ENCODE measurements at places on chromosomes 16 and 17.

- peak; percentile 38 for DNase-seq
Observed at GRCh38 chr16:88478889-88479792, 26.1 kb downstream of the ZFPM1 start.

DNA sequence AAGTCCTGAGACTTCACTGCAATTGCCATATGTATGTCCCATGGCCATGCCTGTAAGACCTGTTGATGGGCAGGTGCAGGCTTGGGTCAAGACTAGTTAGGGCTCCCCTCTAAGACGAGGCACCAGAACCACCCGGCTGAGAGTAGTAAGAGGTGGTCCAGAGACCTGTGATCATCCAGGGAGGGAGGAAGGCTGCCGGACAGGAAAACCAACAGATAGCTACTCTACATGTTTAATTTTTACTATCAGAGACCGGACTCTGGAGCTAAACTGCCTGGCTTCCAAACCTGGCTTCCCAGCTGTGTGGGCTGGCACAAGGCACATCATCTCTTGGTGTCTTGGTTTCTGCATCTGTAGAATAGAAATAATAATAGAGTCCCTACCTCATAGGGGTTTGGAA is 73.0 kb downstream of the ERCC4 start:
- DNase-seq, result no peak

- no peak for DNase-seq
Observed at GRCh38 chr17:80449194-80449929, 27.0 kb downstream of the NPTX1 start.

DNA sequence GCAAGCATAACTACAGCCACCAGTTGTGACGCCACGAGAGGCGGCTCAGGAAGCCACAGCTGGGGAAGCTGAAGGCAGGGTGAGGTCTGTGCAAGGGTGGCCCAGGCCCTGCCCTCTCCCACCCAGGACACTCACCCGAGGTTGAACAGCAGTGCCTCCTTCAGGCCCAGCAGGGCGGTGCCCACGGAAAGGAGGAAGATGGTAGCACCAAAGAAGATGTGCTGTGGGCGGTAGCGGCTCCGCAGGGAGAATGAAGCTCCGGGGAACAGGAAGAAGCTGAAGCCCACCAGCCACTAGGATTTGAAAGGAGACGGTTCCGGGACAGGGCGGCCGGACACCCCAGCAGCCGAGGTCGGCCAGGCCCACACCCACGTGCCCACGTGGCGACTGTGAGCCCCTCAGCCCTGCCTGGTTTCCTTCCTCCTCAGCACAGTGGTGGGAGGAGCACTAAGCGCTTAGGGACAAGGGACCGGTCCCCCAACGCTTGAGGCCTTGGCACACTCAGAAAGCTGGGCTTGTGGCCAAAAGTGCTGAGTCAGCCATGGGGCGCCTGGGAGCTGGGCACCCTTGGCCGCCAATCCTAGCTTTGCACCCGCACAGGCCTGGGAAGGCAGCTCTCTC is 11.0 kb downstream of the CYB561 start:
- DNase-seq, result no peak

DNA sequence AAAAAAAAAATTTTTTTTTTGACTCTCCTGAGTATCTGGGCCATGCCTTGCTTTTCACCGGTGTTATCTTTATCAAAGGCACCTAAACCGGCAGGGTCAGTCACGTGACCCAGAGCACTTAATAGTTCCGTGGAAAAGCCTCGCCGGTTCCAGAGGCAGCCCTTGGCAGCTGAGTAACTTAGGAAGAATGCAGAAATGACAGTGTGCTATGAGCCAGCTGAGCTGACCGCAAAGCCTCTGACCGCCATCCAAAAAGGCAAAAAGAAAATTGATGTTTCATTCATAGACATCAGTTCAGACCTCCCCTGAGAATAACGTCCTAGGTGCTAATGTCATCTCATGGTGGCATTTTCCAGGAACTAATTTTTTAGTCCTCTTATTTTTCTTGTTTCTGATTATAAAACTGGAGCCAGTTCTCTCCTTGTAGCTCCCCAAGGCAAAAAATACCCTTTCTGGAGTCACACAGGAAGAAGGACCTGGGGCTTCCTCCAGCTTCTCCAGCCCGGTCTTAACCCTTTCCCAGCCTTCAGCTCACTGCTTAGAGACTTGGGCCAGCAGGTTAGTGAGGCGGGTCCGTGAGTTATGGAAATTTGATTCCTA is 122.6 kb downstream of the SOCS1 start:
- DNase-seq, result no peak

- no peak for DNase-seq
Observed at GRCh38 chr17:68292689-68293040, 1.4 kb downstream of the ARSG start.

GRCh38 chr16:1443403-1443973 is 868 bp downstream of the CCDC154 start:
- DNase-seq, result no peak

GRCh38 chr17:45369421-45369820 is 52.6 kb upstream of the MAP3K14 start:
- no peak for DNase-seq

GRCh38 chr17:18195246-18195645 is 11.6 kb downstream of the ALKBH5 start:
- DNase-seq, result no peak

GRCh38 chr16:78690510-78690909 is 591.1 kb downstream of the WWOX start:
- no peak for DNase-seq

GRCh38 chr17:16507918-16508533 is 16.0 kb upstream of the LRRC75A start:
- DNase-seq, result no peak

GRCh38 chr17:32869345-32870026 is 7.4 kb downstream of the MYO1D start:
- DNase-seq, result no peak

GRCh38 chr16:1002399-1003166 is 21.0 kb downstream of the SOX8 start:
- no peak for DNase-seq

DNA sequence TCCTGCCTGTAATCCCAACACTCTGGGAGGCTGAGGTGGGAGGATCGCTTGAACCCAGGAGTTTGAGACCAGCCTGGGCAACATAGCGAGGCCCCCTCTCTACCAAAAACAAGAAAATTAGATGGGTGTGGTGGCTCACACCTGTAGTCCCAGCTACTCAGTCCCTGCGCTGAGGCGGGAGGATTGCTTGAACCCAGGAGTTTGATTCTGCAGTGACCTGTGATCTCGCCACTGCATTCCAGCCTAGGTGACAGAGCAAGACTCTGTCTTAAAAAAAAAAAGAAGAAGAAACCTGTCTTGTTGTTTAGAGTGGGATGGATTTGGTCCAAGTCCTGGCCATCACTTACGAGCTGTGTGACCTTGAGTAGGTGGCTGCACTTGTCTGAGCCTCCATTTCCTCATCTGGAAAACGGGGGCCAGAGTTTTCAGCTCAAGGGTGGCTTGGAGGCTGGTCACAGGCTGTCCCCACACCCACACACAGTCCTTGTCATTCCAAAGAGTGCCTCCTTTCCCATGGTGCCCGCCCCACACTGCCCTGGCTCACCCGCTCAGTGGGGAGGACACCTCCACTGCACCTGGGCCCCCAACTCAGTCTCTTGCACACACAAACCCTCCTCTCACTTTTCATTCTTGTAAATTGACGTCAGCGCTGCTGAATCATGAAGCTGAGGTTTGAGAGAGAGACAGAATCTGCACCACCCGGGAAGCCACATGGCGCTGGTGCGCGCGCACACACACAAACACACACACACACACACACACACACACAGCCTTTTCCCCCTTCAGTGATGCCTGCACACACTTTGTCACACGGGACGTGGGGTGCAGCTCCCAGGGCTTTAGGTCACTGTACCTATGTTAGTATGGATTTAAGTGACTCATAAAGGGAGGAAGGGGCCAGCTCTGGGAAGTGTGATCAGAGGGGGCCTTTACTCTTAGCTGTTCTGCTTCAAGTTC is 4.2 kb downstream of the SOCS1 start:
- no peak for DNase-seq

DNA sequence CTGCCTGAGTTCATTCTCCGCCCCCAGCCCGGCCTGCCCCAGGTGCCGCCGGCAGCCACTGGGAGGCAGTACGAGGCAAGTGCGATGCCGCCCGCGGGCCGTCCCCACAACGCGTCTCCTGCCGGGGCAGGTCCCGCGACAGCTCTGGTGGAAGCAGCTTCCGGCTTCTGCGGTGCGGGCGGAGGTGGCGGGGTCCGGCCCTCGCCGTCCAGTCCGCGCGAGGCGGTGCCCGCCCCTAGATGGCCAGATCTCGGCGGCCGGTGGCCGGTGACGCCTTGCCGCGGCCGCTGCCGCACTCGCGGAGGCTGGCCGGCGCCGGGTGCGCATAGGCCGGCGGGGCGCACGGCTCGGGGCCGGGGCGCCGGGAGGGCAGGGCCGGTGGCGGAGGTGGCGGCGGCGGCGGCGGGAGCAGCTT is 1.8 kb downstream of the GJD3 start:
- DNase-seq, result peak; percentile 82

- DNase-seq, result no peak
Observed at GRCh38 chr16:88405216-88406060, 22.7 kb downstream of the ZNF469 start.

GRCh38 chr17:59845595-59846393 is 46.9 kb downstream of the TUBD1 start:
- DNase-seq, result no peak

- DNase-seq, result no peak
Observed at GRCh38 chr17:34140006-34140405, 115.1 kb upstream of the CCL2 start.

- DNase-seq, result no peak
Observed at GRCh38 chr17:28521311-28522085, 15.3 kb downstream of the FOXN1 start.

- DNase-seq, result peak; percentile 41
Observed at GRCh38 chr17:8151641-8152111, 528 bp downstream of the PER1 start.

GRCh38 chr16:27894386-27894785 is 169.1 kb downstream of the GSG1L start:
- no peak for DNase-seq

- peak; percentile 64 for DNase-seq
Observed at GRCh38 chr17:28624148-28624547, 10.2 kb upstream of the RSKR start.

DNA sequence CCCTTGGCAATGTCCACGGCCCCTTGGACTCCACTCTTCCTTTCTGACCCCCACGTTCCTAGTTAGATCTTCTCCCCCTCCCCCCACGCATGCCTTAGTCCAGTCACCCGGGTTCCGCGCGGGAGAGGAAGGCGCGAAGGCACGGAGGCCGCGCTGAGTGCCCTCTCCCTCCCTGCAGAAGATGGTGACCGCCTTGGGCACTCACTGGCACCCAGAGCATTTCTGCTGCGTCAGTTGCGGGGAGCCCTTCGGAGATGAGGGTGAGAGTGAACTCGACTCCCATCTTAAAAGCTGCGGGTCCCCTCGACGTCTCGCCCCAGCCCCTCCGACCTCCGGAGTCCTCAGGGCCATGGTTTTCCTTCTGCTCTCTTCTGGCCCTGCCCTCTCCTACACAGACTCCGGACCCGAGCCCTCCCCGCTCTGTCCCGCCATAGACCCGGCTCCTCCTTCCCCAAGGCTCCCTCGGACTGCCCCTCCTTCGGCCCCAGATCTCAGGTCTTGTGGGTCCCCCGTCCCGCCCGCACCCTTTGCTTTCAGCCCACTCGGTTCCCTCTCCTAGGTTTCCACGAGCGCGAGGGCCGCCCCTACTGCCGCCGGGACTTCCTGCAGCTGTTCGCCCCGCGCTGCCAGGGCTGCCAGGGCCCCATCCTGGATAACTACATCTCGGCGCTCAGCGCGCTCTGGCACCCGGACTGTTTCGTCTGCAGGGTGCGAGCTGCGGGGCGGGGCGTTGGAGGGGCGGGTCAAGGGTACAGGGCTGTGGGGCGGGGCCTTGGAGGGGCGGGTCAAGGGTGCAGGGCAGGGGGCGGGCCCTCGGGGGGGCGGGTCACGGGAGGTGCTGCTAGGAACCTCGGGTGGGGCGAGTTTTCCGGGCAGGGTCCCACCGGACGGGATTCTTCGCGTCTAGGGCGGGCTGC is 4.6 kb downstream of the TGFB1I1 start:
- no peak for DNase-seq

DNA sequence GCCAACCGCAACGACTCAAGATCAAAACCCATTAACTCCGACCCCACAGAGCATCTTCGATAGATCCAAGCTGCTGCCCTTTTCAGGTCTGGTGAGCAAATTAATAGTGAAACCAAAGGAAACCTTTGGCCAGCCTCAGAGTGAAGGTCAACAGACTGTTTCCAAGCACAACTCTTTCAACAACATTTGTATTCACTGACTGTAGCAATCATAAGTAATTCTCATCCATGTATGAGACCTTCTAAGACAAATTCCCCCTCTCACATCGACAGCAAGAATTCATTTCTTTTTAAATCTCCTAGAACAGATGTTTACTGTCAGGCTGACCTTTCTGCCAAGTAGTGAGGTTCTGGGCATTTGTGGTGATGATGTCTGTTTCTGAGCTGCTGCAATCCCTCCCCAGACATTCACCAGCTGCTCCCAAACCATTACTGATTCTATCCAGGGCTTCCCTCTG is 64.2 kb downstream of the SLC39A11 start:
- no peak for DNase-seq

DNA sequence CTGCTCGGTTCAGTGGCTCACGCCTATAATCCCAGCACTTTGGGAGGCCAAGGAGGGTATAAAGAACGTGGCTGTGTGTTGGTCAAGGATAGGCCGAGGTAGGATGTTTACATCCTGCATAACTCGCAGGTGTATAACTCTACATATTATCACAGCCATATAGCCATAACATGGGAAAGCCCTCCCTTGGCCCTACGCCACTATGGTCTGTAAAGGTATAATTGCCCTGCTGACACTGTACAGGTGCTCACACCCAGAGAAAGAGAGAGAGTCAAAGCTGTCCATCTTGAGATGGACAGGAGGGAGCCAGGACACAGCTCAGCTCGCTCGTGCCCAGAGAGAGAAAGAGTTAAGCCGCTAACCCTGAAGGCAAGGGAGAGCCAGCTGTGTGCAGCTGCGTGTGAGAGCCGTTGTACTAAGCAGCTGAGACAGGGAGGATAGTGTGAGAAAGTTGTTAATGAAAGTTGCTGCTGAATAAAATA is 30.4 kb upstream of the DHX8 start:
- DNase-seq, result no peak

DNA sequence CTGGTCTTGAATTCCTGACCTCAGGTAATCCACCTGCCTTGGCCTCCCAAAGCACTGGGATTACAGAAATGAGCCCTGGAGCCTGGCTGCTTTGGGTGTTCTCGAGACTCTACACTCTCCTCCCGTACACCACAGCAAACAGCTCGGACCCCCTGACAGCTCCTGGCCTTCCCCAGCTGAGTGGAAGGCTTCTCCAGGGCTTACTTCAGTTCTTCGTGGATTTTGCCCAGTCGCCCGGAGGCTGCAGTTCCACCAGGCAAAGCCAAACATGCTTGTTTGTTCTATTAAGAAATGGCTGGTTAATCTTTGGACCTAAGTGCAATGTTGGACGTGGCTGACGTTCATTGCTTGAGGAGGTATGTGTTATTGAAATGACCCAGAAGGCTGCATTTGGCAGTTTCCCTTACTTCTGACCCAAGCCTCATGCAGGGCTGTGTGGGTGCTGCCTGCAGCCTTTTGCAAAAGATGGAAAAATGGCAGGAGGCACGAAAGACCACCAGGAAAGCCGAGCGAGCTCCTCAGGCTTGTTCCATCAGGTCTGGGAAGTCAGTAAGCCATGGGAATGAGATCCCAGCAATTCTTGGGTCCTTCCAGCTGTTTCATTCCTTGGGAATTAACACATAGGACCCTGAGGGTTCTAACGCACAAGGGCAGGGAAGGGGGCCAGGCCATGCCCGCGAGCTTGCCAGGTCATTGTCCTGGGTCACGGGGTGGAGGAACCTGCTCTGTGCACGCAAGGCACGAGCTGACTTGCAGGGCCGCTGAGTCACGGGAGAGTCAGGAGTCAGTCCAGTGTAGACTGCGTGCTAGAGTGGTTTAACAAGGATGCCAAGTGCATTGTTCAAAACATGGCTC is 23.9 kb upstream of the KLHDC4 start:
- DNase-seq, result no peak
